Stimulated activated CD4-positive, alpha-beta T cell treated with anti-CD3 and anti-CD28 coated beads, Interleukin-12 subunit alpha, Interleukin-12 subunit beta, amount 100 ng/mL, for 48 hours (primary cell): ENCODE measurements at places on chromosomes 3 and 15.

- no peak for DNase-seq
Measured at GRCh38 chr15:48712546-48712945, 67.0 kb upstream of the FBN1 start.

DNA sequence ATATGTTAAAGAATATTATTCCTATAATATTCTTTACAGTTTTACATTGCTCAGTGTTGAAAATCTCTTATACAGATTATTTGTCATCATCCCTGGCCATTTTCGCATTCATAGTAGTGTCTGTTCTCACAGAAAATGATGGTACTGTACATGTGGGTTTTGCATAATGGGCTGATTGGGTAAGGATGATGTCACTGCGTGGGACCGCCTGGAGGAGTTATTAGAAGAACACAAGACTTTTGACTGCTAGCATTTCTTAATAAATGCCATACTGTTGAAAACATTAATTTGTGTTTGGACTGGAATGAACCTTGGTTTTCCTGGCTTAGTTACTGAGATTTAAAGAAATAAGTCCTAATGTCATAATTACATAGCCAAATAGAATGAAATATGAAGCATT, 20.3 kb downstream of the LRCH3 start:
- DNase-seq: no peak

DNA sequence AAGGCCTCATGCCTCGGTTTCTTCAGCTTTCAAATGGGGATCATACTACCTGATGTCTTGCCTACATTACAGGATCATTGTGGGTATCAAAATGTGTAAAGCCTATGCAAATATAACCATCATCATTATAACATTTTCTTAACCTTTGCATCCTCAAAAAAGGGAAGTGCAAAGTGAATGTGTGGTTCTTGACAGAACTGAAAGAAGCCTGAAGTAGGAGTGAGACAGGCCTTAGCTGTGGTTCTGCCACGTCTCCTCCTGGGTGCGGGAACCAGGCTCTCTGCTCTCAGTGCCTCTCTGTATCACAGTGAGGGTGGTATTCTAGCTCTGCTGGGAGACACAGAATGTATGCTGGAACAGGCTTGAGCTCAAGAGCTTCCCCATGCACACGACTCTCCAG, 316.9 kb upstream of the ICE2 start:
- DNase-seq: no peak

- DNase-seq: no peak
Measured at GRCh38 chr3:28860307-28860706, 420.6 kb upstream of the RBMS3 start.

- no peak for DNase-seq
Measured at GRCh38 chr3:42184651-42185443, 81.1 kb downstream of the CCK start.

DNA sequence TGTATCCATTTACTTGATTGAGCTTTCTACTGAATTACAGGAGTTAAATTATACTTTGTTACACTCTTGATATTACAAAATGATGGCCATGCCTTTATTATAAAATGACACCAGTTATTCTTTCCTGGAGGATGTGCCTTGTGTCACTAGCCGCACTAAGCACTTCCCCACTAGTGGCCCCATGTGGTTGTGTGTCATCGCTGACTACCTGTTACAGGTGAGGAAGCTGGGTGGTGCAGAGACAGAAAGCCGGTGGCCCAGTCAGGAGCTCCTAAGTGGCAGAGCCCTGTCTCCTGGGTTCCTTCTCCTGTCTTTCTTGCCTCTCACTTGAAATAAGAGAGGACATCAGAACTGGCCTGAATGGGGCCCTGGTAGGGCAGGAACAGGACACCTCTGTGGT, 96.8 kb downstream of the IGF1R start:
- DNase-seq: no peak

GRCh38 chr3:31065765-31066164, 171.3 kb upstream of the GADL1 start:
- no peak for DNase-seq

DNA sequence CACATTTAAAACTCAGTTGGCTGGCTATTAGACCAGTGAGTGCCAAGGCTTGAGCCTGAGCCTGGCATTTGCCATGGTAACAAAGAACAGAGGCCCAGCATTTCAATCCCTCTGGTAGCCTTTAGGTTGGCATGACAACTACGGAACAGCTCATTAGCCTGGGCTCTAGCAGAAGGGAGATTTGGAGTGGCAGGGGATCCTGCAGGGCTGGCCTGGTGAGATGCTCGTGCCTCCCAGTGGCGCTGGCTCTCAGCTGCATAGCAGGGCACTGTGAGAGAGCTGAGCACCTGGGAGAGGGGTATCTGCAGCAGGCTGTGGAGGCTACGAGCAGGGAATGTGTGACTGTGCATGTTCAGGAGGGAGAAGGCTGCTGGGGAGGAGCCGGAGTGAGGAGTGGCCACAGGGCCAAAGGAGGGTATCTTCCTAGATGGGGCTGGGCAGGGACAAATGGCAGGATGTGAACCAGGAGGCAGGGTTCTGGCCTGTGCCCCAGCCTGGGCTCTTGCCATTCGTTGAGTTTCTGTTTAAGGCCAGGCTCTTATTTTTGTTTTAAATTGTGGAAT, 5.6 kb upstream of the ABTB1 start:
- DNase-seq: no peak

DNA sequence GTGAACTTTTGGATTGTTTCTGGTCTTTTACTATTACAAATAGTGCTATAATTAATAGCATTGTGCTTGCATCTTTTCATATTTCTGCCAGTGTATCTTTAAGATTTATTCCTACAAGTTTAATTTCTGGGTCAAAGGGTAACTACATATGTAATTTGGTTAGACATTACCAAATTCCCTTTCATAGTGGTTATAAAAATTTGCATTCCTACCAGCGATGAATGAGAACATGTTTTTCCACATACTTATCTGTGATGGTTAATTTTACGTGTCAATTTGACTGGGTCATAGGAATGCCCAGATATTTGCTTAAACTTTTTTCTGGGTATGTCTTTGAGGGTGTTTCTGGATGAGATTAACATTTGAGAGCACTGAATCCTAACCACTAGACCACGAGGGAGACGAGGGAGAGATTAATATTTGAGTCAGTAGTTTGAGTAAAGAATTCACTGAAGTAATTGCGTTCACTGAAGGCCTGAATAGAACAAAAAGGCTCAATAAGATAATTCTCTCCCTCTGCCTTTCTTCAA, 132.3 kb upstream of the NEO1 start:
- DNase-seq: no peak

DNA sequence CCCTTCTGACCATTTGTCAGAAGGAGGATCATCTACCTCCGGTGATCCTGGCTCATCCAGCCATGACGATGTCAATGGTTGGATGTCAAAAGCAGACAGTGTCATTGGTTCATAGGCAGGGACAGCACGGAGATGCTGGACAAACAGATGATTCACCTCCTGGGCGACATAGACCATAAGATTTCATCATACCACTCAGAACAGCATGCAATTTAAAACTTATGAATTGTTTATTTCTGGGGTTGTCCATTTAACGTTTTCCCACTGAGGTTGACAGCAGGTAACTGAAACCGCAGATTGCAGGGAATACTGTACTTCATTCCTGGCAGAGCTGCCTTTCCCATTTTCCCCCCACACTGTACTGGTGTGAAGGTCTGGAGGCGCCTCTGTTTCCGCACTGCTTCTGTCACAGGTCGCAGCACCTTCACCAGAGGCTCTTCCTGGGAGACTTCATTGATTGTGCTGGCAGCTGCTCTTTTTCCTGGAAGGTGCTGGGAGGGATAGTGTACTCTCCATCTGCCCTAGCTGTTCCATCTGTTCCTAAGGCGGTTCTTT, 32.5 kb upstream of the TMOD3 start:
- no peak for DNase-seq

- DNase-seq: no peak
Measured at GRCh38 chr15:80902298-80902801, 87.3 kb downstream of the MESD start.

DNA sequence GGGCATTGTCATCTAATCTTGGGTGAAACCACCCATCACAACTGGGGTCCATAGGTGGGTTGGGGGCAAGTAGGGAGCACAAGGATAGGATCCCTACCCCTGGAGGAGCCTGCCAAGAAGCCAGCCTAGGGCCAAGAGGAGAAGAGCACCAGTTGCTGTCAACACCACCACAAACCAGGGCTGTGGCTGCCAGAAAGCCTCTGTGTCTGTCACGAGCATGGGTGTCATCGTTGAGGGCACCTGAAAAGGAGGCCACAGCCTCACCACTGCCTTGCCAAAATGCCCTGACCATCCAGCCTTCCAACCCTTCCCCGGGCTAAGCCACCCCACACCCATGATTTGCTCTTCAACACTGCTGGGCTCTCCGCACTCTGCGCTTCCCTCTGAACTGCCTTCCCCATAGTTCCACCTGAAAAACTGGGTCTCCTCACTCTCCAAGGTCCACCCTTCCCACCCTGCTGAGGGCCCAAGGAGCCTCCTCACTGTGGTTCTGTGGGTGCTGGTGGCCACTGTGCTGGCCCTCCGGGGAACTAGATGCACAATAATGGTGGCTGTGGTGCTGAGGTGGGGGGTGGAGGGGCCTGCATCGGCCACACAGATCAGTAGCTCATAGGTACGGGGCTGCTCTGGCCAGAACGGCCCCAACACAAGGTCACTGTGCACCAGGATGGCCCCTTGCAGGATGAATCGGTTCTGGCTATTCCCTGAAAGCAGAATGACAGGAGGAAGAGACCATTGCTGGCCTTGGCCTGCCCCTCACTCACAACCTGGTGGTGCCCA, 6.2 kb upstream of the IP6K1 start:
- no peak for DNase-seq

DNA sequence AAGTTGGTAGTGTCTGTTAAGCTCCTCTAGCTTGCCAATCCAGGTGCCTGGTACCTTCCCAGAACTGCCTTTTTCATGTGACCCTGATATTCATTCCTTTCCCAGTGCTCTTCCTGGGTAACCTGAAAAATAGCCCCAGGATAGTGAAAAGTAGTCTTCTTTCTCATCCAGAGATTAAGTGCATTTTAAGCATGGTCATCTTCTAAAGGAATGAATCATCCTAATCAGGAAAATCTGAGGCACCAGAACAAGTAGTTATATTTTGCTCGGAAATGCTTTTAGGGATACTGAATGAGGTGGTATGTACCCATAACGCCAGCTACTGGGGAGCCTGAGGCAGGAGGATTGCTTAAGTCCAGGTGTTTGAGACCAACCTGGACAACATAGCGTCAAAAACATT, 23.1 kb upstream of the PDCD6IP start:
- DNase-seq: no peak

DNA sequence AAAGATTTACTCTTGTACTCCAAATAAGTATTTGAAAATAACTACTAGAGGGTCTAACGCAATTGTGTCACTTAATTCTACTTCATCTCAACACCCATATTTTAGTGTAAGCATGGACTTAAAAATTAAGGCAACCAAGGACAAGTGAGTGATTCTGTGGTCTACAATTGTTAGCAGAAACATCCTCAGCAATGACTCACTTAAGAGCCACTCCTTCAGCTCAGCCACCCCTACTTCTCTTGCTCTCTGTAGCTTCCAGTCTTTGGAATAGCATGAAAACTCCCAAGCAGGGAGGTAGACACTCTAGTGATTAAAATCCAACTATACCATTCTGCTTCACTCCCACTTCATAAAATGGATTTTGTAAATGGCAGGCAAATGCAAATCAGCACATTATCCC, 116.0 kb upstream of the LRRN1 start:
- no peak for DNase-seq

DNA sequence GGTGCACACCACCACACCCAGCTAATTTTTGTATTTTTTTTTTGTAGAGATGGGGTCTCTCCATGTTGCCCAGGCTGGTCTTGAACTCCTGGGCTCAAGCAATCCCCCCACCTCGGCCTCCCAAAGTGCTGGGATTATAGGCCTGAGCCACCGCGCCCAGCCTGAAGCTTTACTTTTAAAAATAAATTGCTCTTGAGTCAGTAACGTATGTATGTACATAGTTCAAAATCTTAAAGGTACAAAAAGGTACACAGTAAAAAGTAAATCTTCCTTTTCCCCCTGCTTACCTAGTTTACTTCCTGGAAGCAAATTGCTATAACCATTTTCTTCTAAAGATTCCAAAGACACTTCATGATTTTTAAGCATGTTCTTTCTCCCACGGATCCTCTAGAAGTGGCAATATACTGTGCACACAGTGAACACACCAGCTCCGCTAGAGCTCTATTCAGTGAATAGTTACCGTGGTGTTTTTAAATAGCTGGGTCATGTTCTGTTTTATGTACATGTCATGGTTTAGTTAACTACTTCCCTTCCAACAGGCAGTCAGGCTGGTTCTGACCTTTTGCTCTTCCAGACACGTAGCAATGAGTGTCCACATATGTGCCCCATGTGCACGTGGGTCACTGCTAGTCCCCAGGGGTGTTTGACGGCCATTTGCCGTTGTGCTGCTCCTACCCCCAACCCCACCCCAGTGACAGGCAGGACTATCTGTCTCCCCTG, 82.1 kb downstream of the EEFSEC start:
- DNase-seq: no peak

DNA sequence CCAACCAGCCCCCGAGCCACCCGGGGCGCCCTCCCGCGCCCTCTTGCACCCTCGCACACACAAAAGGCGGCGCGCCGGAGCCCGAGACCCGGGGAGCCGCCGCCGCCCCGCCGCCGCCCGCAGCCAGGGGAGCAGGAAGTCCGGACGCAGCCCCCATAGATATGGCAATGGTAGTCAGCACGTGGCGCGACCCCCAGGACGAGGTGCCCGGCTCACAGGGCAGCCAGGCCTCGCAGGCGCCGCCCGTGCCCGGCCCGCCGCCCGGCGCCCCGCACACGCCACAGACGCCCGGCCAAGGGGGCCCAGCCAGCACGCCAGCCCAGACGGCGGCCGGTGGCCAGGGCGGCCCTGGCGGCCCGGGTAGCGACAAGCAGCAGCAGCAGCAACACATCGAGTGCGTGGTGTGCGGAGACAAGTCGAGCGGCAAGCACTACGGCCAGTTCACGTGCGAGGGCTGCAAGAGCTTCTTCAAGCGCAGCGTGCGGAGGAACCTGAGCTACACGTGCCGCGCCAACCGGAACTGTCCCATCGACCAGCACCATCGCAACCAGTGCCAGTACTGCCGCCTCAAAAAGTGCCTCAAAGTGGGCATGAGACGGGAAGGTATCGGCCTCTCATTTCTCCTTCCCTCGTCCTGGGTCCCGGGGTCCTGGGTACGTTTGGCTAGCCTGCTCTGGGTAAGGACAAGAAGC, 1.6 kb downstream of the NR2F2 start:
- DNase-seq: no peak
